ENCODE measurements at places on chromosomes 3 and 15.

GRCh38 chr3:194768586-194768985 lies 82.9 kb downstream of the FAM43A start:
- no peak for DNase-seq

- no peak for DNase-seq
Observed at GRCh38 chr3:40267937-40268724, 41.4 kb upstream of the EIF1B start.

DNA sequence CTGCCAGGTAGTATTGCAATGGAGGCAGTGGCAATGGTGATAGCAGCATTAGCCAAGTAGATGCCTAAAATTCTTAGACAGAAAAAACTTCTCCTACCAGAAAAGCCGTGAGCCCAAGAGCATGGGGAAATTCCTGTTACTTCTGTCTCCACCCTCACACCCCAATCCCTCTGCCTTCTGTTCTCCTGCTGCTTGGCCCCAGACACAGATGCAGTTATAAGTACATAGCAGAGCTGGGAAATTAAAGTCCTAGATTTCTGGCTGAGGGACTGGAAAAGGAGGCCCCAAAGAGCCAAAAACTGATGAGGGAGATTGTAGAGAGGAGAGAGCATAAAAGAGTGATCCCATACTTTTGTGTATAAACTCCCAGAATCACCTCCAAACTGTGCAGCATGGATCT lies 166.9 kb downstream of the SMAD6 start:
- no peak for DNase-seq

GRCh38 chr3:46670891-46671427 lies 22.5 kb downstream of the ALS2CL start:
- no peak for DNase-seq

- DNase-seq: no peak
Observed at GRCh38 chr3:137764001-137764433, at the start of gene SOX14. Gene SOX14 (plus strand): TSS chr3:137764315. CDS start chr3:137764785, 470 bp downstream.

- no peak for DNase-seq
Observed at GRCh38 chr3:151467069-151467468, 6.2 kb upstream of the IGSF10 start.

All from CD4-positive, alpha-beta T cell treated with Interleukin-6 at 100 ng/mL for 8 hours (primary cell).